Effector memory CD4-positive, alpha-beta T cell (primary cell): ENCODE measurements at places on chromosomes 5 and 9.

DNA sequence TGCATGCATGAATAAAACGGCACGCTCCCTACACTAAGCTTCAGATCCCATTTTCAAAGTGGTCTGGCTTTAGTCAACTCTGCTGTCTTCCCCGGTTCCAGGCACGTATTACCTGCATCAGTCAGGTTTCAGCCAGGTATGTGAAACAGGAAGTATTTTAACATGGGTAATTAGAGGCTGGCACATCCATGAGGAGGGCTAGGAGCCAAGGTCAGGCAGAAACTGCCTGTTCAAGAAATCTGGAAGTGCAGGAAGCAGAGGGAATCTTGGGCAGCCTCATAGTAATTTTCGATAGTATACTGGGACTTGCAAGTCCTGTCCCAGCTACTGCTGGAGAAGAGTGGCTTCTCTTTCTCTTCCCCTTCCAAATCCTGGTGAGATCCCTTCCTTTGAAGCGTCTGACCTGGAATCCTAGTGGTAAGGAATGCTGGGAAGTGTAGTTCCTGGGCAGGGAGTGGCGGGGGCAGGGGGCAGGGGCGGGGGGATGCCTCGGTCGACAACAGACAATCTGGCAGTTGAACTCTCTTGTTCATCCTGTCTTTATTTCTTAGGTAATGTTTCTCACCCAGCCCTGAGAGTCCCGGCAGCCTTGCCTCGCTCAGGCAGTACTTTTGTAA is 403.1 kb downstream of the TLE4 start:
- DNase-seq = no peak

- DNase-seq = no peak
These were observed at the start of gene ENTPD8 for GRCh38 chr9:137441289-137441934. ENTPD8 (minus strand) TSS chr9:137441357; CDS start chr9:137438285, 3,072 bp downstream.

- DNase-seq = no peak
These were observed 2.7 kb downstream of the CDC42SE2 start for GRCh38 chr5:131266370-131267060.

DNA sequence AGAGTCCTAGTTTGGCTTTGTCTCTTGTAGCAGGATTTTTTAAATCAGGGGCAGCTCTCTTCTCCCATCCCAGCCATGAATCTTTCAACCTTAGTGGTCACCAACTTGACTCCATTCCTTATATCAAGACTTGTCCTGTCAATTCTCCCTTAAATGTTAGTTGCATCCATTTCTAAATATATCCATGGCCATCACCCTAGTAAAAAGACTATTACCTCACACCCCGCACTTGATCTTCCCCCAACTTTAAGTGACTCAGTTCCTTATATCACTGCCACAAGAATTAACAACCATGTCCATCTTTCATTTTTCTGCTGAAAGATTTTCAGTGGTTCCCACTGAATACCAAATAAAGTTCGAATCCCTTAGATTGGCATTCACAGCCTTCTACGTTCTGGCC is 67.0 kb downstream of the STX17 start:
- DNase-seq = no peak

DNA sequence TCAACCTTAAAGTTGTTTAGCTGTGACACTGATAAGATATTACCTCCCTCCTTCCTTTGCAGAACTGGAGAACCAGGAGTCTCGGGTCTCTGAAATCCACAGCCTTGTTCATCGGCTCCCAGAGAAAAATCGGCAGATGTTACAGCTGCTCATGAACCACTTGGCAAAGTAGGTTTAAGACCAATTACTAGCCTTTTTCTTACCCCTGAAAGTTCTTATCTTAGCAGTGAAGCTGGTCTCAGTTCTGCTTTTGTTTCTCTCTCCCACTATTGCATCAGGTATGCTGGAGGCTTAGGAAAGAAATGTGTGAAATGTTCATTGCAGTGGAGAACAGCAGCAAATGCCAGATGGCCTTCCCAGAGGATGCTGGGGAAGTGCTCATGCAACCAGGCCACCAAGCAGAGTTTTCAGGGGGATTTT is 287.4 kb downstream of the ARHGAP26 start:
- no peak for DNase-seq

DNA sequence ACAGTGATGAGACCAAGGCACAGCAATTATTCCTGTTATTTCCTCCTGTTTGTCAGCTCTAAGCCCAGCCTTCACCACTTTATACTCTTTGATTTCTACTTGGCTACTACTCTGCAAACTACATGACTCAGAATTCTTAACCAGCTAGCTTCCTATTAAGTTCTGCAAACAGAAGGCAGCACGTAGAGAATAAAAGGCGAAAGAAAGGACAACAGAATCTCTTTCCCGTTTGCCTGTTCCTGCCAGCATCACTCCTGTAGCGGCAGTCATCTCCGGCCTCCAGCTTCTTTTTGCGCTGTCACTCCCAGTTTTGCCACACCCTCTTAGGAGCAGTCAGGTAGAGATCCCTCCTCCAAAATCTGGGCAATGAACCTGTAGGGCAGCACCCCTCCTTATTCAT is 29.9 kb downstream of the DPYSL3 start:
- DNase-seq = no peak

GRCh38 chr5:94577466-94578245 is 40.7 kb downstream of the KIAA0825 start:
- no peak for DNase-seq

GRCh38 chr5:52743012-52743411 is 44.7 kb upstream of the ITGA1 start:
- DNase-seq = no peak

- no peak for DNase-seq
These were observed 21.1 kb downstream of the BASP1 start for GRCh38 chr5:17238521-17239041.

DNA sequence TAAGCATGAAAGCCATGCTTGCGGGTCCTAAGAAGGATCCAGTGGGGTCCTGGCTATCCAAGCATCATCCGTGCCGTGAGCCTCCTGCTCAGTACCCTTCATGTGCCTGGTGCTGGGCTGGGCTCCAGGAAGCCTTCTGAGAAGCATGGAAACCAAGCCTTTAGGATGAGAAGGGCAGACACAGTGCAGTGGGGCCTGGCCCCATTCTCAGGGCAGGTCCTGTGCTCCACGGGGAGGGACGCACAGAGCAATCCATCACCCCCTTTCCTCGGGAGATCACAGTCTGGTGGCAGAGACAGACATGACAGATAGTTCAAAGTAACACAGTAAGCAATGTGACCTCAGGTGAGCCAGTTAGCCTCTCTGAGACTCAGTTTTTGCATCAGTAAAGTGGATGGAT is 76.9 kb downstream of the RGS3 start:
- DNase-seq = no peak

DNA sequence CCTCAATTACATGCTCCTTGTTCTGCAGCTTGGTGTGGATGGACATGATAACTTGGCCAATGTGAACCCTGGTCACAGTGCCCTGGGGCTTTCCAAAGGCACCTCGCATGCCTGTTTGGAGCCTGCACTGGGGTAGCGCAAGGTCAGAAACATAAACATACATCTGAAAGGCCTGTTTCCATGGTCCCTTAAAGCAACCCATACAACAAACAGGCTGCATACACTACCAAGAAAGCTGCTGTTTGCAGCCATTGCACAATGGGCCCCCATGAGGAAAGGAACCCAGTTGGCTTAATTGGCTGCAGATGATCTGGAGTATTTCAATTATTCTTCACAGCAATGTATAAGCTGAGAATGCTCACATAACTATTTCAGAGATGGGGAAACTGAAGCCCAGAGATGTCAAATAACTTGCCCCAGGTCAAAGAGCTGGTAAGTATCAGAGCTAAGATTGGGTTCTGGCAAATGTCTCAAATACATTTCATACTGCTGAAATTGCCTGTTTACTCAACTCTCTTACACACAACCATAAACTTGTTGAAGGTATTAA is 233.9 kb downstream of the ASTN2 start:
- DNase-seq = no peak

DNA sequence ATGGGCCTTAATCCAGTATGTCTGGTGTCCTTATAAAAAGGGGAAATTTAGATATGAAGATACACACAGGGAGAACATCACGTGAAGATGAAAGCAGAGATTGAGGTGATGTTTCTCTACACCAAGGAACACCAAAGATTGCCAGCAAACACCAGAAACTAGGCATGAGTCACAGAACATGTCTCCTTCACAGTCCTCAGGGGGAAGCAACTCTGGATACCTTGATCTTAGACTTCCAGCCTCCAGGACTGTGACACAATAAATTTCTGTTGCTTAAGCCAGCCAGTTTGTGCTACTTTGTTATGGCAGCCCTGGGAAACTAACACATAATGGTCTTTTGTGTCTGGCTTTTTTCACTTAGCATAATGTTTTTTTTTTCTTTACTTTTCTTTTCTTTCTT is 41.2 kb upstream of the STRBP start:
- DNase-seq = no peak

DNA sequence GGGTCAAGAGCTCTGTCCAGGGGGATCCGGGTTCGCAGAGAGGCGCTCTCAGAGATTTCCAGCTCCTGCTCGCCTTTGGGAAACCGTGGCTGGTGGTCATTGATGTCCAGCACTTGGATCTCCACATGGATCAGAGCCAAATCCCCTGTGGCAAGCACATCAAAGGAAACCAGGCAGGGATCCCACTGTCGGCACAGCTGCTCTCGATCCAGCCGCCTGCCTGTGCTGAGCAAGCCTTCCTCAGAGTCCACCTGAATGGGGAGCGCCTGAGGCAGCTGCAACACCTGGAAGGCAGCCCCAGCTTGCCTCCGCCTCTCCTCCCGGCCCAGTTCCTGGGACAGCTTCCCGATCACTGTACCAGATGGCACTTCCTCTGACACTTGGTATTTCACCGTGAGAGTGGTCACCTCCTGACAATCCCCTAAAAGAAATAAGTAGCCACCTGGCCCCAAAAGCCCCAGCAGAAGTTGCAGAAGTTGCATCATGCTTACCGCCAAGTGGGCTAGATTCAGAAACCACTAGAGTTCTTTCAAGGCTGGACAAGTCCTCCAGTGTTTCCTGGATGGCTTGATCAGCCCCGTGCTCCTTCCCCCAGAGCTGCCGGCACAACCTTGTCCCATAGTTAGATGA is 520 bp downstream of the PCDH12 start:
- no peak for DNase-seq

DNA sequence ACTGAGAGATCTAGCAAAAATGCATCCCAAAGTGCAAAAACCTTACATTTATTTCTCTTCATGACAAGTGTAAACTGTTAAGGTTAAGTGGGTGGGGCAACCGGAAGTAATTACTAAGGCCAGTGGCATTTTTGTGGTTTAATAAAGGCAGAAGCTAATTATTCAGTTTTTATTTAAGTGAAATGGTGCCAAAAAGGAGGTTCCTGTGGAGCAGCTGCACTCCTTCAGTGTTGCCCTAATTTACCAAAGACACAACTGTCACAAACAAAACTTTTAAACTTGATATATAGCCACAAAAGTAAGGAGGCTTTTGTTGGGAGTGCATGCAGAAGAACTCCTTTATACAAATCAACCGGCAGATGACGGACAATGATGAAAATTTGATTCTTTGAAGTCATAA is 81.6 kb downstream of the NDUFS4 start:
- no peak for DNase-seq

- no peak for DNase-seq
These were observed 97.2 kb upstream of the DNAH5 start for GRCh38 chr5:14041528-14042192.

- no peak for DNase-seq
These were observed 71.4 kb downstream of the SLF1 start for GRCh38 chr5:94689908-94690307.

DNA sequence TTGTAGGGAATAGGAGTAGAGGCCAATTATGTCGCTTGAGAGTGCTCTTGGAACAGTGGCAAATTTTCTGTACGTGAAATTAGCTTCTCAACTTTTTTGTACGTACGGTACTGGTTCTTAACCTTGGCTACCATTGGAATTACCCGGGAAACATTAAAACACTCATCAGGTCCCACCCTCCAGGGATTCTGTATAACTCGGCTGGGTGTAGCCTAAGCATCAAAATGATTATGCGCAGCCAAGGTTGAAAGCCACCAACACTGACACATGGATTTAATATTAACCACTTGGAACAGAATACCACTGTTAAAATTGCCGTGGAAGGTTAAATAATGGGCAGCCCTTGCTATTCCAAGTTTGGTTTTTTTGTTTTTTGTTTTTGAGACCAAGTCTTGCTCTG is 17.4 kb downstream of the DNAJA1 start:
- DNase-seq = no peak

GRCh38 chr9:81822301-81822865 is 105.8 kb upstream of the SPATA31D4 start:
- no peak for DNase-seq

GRCh38 chr5:39176759-39177630 is 42.4 kb downstream of the FYB1 start:
- DNase-seq = peak; percentile 32

DNA sequence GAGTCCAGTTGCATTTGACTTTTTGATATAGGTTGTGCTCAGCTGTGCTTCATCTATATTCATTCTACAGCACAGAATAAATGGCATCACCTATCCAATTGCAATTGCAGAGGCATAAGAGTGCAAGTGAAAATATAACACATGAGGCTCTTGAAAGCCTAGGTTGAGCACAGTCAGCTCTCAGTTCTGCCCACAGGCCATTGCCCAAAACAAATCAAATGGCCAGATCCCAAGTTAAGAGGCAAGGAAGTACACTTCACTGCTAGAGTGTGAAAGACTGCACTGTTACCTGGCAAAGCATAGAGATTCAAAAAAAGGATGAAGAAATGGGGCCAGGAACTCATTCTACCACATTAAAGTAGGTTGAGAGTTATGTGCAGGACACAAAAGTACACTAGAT is 305.5 kb upstream of the SEMA6A start:
- no peak for DNase-seq

DNA sequence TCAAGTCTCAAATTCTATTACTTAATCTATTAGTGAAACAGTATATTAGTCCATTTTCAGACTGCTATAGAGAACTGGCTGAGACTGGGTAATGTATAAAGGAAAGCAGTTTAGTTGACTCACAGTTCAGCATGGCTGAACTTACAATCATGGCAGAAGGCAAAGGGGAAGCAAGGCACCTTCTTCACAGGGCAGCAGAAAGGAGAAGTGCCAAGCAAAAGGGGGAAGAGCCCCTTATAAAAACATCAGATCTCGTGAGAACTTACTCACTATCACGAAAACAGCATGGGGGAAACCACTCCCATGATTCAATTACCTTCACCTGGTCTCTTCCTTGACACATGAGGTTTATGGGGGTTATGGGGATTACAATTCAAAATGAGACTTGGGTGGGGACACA is 67.9 kb upstream of the CHSY3 start:
- DNase-seq = no peak

- DNase-seq = no peak
These were observed 23.7 kb downstream of the ACTL7A start for GRCh38 chr9:108885643-108886348.

GRCh38 chr5:81590498-81591384 is 160.2 kb downstream of the SSBP2 start:
- no peak for DNase-seq

GRCh38 chr5:31768784-31769183 is 129.9 kb downstream of the PDZD2 start:
- DNase-seq = no peak

DNA sequence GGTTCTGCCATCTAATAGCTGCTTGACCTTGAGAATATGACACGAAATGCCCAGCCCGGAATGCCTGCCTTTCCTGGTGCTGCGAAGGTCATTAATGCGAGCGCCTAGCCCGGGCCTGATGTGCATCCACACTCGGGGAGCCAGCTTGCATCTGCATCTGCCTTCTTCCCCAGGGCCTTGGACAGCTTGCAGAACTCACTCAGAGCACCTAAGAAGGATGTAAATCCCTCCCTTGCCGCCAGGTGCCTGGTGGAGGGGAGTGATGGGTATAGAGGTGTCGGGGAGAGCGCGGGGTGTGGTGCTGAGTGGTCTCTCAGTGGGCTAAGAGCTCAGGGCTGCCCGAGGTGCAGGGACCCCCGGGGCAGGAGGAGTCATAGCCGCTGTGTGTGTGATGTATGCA is 127.2 kb downstream of the MRPL36 start:
- no peak for DNase-seq

GRCh38 chr5:133338504-133339355 is 273.6 kb downstream of the FSTL4 start:
- no peak for DNase-seq
